ENCODE measurements at places on chromosomes 4 and X.

- DNase-seq, result no peak
Observed at GRCh38 chr4:3355266-3355748, 62.5 kb downstream of the RGS12 start.

GRCh38 chrX:47182106-47182700, 11.4 kb upstream of the UBA1 start:
- no peak for DNase-seq

- no peak for DNase-seq
Observed at GRCh38 chr4:155805016-155805415, 46.2 kb downstream of the GUCY1B1 start.

DNA sequence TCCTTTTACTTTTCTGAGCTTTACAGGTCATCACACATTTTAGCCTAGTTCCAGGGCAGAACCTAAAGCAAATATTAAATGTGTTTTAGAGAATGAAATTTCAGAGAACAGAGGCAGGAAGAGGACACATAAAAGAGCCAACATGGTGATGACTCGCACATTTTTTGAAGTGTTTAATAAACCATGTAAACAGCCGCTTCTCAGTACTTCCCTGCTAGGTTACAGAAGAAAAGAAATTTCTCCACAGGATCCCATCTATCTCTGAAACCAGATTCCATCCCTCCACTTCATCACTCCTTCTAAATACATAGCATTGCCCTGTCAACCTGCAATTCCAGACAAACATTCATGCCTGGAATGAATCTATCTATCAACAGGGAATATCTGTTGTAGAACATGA, 949.5 kb upstream of the PCDH7 start:
- no peak for DNase-seq

- no peak for DNase-seq
Observed at GRCh38 chr4:48570646-48571220, 80.7 kb downstream of the ZAR1 start.

DNA sequence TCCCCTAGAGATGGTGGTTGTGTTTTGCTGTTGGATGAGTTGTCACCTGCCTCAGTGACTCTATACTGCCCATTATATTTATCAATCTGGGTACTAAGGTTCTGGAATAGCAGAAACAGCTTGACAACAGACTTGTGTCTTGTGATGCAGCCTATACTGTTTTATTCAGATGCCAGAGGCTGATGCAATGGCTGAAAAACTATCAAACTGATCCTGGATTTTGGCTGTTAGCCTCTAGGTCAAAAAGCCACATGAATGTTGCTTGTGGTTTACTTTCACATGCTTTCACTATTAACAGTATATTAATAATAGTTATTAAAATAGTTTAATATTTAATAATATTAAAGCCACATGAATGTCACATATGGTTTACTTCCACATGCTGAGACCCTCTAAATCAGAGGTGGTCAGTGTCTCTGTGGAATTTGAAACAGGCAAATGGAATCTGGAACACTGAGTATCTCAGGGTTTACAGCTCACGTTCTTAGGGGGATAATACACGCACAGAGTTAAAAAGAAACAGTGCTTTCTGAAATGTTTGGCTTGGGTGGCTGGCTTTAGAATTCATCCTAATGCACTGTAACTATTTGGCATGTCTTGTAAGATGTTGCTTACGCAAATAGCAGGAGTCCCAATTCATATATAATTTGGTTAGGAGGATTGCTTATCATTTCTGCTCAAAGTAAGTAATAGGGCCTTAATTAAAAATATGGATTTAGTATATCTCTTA, 82.5 kb upstream of the LCORL start:
- no peak for DNase-seq

GRCh38 chrX:102604327-102604726, 5.0 kb downstream of the ARMCX5 start:
- DNase-seq, result no peak

DNA sequence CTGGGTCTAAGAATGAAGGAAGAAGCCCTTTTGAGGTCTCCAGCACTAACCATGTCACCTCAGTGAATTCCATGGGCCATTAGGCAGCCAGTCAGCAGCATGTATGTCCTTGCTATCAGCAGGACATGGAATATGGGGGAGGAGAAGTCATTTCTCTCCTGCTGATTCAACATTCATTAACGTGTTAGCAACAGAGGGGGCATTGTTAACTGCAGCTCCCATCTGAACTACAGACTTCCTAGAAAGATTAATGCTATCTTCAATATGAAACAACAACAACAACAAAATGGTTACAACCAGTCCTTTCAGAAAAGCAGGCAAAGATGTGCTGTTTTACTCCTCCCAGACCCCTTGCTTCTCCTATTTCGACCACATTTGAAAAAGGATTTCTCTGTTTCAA, 120.4 kb upstream of the SLC34A2 start:
- no peak for DNase-seq

DNA sequence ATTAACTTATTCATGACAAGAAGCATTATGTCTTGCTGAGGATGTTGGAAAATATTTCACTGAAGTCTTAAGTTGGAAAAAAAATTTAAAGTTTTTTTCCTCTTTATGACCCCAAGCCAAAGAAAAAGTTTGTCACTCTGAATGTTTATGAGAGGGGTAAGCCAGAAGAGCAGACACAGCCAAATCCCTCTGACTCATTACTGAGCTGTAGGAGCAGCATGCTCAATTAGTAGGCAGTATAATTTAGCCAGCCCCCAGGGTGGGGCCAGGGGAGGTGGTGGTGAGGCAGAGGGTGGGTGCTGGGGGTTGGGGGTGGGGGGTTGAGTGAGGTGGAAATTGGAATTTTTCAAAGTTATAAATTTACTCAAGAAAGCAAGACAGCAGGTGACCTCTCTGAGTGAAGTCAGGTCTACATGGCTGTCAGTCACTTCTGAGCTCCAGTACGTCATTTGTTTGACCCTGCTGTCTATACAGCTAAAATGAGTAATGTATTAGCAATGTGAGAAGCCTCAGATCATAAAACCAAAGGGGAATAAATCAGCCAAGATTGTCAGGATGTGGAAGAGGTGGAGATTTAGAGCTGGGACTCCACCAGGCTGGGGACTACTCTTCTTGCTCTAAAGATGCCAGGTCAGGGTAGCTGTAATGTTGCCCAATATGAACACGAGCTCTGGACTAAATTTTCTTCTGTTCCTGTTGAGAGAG, 98.8 kb upstream of the NDP start:
- no peak for DNase-seq

DNA sequence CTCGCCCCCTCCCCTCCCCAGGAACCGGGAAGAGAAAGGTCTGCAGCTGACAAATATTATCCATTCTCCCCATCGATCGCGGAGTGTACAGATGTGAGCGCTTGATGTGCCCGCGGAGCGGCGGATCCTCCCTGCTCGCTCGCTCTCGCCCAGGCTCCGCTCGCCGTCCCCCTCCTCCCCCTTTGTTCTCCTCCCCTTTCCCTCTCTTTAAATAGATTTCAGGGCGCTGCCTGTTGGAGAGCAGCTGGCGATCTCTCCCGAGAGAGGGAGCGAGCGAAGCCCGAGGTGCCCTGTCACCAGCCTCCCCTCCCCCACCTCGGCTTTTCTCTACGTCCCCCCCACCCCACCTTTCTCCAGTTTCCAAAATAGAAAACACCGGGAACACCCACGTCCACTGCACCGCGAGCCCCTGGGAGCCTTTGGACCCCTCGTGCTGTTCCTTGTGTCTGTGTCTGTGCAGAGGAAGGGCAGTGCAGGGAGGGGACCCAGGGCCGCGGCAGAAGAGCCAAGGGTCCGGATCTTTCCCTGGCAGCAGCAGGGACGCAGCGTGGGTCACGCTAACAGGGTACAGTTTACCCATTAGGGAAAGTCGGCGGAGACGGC, 56.6 kb upstream of the BCOR start:
- DNase-seq, result no peak

DNA sequence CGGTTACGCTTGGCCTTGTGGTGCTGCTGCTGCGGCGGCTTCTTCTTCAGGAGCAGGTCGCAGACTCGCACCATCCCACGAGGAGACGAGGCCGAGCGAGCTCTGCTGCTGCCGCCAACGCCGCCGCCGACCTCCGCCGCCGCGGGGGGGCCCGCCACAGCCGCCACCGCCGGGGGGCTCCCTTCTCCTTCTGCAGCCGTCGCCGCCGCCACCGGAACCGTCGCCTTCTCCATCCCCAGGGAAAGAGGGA, 237 bp downstream of the ANKRD17 start:
- DNase-seq, result no peak

- DNase-seq, result no peak
Observed at GRCh38 chrX:46561824-46562657, 11.5 kb upstream of the CHST7 start.

DNA sequence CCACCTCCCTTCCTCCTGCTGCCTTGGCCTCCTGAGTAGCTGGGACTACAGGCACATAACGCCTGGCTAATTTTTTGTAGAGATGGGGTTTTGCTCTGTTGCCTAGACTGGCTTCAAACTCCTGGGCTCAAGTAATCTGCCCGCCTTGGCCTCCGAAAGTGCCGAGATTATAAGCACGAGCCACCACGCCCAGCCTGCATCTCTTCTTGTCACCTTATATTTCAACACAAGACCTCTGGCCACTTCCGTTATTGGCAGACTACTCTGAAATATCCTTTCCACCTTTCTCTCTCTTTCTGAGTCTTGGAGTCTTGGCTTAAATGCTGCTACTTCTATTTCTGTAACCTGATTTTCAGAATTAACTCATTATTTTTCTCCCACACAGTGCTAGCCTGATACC, 5.6 kb downstream of the KIAA0232 start:
- DNase-seq, result no peak

All from CD4-positive, alpha-beta memory T cell (primary cell).